ENCODE measurements at places on chromosomes 13 and 19. TPM values are rescaled to one million over a fixed set of nuclear protein-coding genes. Genes with fewer than 3 reads are reported as not detected.

The TEX26 gene
- total RNA-seq: not detected

The CYP4F2 gene
- not detected for total RNA-seq

The ETV2 gene
- total RNA-seq: not detected

The SSC5D gene
- 4.3 TPM for total RNA-seq

The IFNL1 gene
- not detected for total RNA-seq

The DACT3 gene
- 118 TPM for total RNA-seq

The SLC15A1 gene
- total RNA-seq: not detected

The SWSAP1 gene
- total RNA-seq: 1.2 TPM

Data from thoracic aorta (tissue), 2 donors.